ENCODE measurements at places on chromosomes 16 and 17.
A peak's percentile ranks its signal among the peaks of the same experiment; 100 is the strongest.

DNA sequence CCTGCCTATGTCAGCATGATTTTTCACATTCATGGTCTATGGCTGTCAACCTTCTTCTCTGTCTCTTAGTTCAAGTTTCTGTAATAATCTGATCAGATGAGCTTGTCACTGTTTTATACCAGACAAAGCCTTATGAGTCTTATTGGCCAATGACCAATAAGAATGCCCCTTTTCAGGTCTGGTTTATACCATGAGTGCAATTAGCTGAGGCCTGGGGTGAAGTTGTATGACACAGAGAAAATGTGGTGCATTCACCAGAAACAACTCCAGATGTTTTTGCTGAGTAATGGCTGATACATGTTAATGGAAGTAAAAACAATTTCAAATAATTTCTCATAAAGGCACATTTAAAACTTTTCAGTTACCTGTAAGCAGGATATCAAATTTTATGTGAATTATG lies 218.6 kb upstream of the CDH8 start:
- DNase-seq = no peak

- no peak for DNase-seq
Measured at GRCh38 chr17:70370816-70371215, 201.5 kb downstream of the KCNJ2 start.

- DNase-seq = no peak
Measured at GRCh38 chr16:80703131-80704071, 101.0 kb downstream of the CDYL2 start.

GRCh38 chr16:66880288-66881013 lies at the start of gene PDP2:
Gene PDP2 (plus strand): TSS chr16:66880515. CDS start chr16:66884285, 3,770 bp downstream.
- peak; percentile 94 for DNase-seq

DNA sequence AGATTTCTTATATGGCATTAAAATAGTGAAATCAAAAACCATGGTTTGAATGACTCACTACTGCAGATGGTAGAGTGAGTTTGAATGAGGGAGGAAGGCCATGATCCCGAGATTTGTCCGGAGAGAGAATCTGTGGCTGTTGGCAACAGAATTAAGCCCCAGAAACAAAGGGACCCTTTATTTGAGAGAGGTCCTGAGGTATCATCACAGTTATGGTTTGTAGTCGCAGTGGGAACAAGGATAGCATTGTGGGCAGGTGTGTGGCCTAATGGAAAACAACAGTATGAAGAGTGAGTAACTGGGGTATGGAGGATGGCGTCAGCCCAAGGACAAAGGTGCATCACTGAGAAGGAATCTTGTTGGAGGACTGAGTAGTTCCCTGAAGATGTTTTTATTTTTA lies 8.5 kb upstream of the ZFP3 start:
- DNase-seq = no peak

DNA sequence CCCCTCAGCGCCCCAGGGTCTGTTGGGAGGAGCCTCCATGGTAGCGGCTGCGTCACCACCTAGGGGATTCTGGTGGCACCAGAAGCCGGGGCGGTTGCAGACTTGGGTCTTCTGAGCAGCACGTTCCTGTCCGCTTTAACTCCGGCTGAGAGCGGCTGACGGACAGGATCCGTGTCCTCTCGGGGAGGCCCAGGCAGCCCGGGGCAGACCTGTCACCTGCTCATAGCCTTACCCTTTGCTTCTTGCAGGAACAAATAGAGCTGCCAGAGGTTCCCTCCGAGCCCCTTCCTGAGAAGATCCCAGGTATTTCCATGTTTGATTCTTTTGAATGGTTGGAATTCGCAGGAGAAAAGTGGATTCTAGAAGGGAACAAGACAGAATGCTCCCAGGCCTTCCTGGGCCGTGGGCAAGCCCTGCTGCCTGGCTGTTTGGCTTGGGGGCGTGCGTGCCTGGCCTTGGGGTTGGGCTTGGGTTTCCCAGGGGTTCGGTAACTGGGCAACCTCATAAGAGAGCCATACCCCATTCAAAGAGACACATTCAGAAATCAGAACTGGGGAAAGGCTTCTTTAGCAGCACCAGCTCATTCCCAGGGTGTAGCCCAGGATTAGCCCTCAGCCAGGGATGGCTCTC lies 6.6 kb downstream of the CHMP6 start:
- DNase-seq = no peak

GRCh38 chr17:59154292-59154720 lies 680 bp downstream of the SKA2 start:
- DNase-seq = peak; percentile 76

- DNase-seq = no peak
Measured at GRCh38 chr17:351449-351738, 1.2 kb downstream of the RPH3AL start.

GRCh38 chr17:77304051-77304745 lies 163.4 kb downstream of the SEC14L1 start:
- DNase-seq = no peak

GRCh38 chr17:37830151-37830993 lies 85.5 kb upstream of the HNF1B start:
- no peak for DNase-seq

- DNase-seq = no peak
Measured at GRCh38 chr16:9311303-9311954, 220.0 kb downstream of the HAPSTR1 start.

Data from activated CD8-positive, alpha-beta memory T cell treated with anti-CD3 and anti-CD28 coated beads, Interleukin-2, amount 50 U/mL, for 48 hours (primary cell).